ENCODE measurements at places on chromosomes 7 and 10. TPM values are rescaled to one million over a fixed set of nuclear protein-coding genes. Genes with fewer than 3 reads are reported as not detected.

The PRSS1 gene
- total RNA-seq: not detected

The TMEM273 gene
- not detected for total RNA-seq

The LIPJ gene
- not detected for total RNA-seq

The GPR158 gene
- total RNA-seq: 0.23 TPM

The LIPK gene
- total RNA-seq: not detected

The CYP2E1 gene
- total RNA-seq: 0.59 TPM

The EBLN1 gene
- total RNA-seq: not detected

The BLNK gene
- not detected for total RNA-seq

The CPXM2 gene
- 19.4 TPM for total RNA-seq

The CCDC146 gene
- 0.75 TPM for total RNA-seq

The TSPAN33 gene
- total RNA-seq: 0.12 TPM

The C10orf53 gene
- not detected for total RNA-seq

The HDAC9 gene
- 21.2 TPM for total RNA-seq

The TACC2 gene
- 1.8 TPM for total RNA-seq

The MMD2 gene
- not detected for total RNA-seq

The ANK3 gene
- total RNA-seq: 48.9 TPM

The EGR2 gene
- 0.15 TPM for total RNA-seq

The OR2A42 gene
- not detected for total RNA-seq

The SLC26A5 gene
- total RNA-seq: not detected

The CLCN1 gene
- total RNA-seq: not detected

The NODAL gene
- total RNA-seq: not detected

The CNPY1 gene
- total RNA-seq: not detected

The PSPH gene
- total RNA-seq: 115 TPM

The LRRN3 gene
- total RNA-seq: 0.47 TPM
